Activated naive CD4-positive, alpha-beta T cell treated with anti-CD3 and anti-CD28 coated beads, Interleukin-2, amount 10 ng/mL, durations not matched to agents 5 hours and 36 hours (primary cell): ENCODE measurements at places on chromosomes 12 and 14. TPM values are rescaled to one million over a fixed set of nuclear protein-coding genes. Genes with fewer than 3 reads are reported as not detected.

Gene PTPRQ
- total RNA-seq = not detected

Gene IL31
- not detected for total RNA-seq

Gene PIANP
- total RNA-seq = not detected

Gene OS9
- total RNA-seq = 136 TPM

Gene E2F7
- 19.3 TPM for total RNA-seq

Gene SMCO3
- total RNA-seq = not detected

Gene HOXC12
- not detected for total RNA-seq

Gene WDHD1
- 26.3 TPM for total RNA-seq

Gene TSPAN8
- not detected for total RNA-seq

Gene RNF212B
- not detected for total RNA-seq

Gene OVCH1
- total RNA-seq = not detected

Gene DDIT3
- 18.4 TPM for total RNA-seq

Gene SERPINA12
- not detected for total RNA-seq

Gene FBXL14
- 26.6 TPM for total RNA-seq

Gene KRT73
- total RNA-seq = 4.5 TPM

Gene TMPRSS12
- not detected for total RNA-seq

Gene LRP1
- 1.6 TPM for total RNA-seq

Gene PCED1B
- 117 TPM for total RNA-seq

Gene KCNC2
- not detected for total RNA-seq

Gene FIGNL2
- 0.33 TPM for total RNA-seq
